ENCODE measurements at places on chromosomes 7 and 10. TPM values are rescaled to one million over a fixed set of nuclear protein-coding genes. Genes with fewer than 3 reads are reported as not detected.

The SPDYE16 gene
- not detected for total RNA-seq

The FFAR4 gene
- 1.7 TPM for total RNA-seq

The NUTM2A gene
- 0.55 TPM for total RNA-seq

The ACHE gene
- total RNA-seq, result 2.4 TPM

The PIP gene
- total RNA-seq, result not detected

The CACNA2D1 gene
- total RNA-seq, result 72.7 TPM

The TMEM176B gene
- 79.5 TPM for total RNA-seq

The OPN1SW gene
- not detected for total RNA-seq

The PCLO gene
- 6.2 TPM for total RNA-seq

The AMPH gene
- total RNA-seq, result 2.2 TPM

The GLI3 gene
- total RNA-seq, result 7.0 TPM

The GIMAP4 gene
- not detected for total RNA-seq

The OGDHL gene
- total RNA-seq, result 4.7 TPM

The ASAH2 gene
- 0.72 TPM for total RNA-seq

The PLPP4 gene
- not detected for total RNA-seq

The EMX2 gene
- total RNA-seq, result not detected

The RSPH10B gene
- total RNA-seq, result not detected
